ENCODE measurements at places on chromosomes 12 and 14. TPM values are rescaled to one million over a fixed set of nuclear protein-coding genes. Genes with fewer than 3 reads are reported as not detected.

SMIM41 gene
- total RNA-seq = 0.75 TPM

PMCH gene
- total RNA-seq = not detected

C1QL4 gene
- total RNA-seq = not detected

PLCZ1 gene
- not detected for total RNA-seq

IQSEC3 gene
- total RNA-seq = not detected

HSPB8 gene
- not detected for total RNA-seq

CMA1 gene
- not detected for total RNA-seq

GRCh38 chr12:41466802-41467201, 278.7 kb downstream of the PDZRN4 start:
- no peak for DNase-seq
- no peaks in the 10 kb centered on the region for H3K36me3 ChIP-seq
- peaks cover 5% of the 10 kb centered on the region for H3K4me1 ChIP-seq
- no peak overlapping the region for H3K27ac ChIP-seq
- no peaks in the 10 kb centered on the region for H3K27me3 ChIP-seq

DNA sequence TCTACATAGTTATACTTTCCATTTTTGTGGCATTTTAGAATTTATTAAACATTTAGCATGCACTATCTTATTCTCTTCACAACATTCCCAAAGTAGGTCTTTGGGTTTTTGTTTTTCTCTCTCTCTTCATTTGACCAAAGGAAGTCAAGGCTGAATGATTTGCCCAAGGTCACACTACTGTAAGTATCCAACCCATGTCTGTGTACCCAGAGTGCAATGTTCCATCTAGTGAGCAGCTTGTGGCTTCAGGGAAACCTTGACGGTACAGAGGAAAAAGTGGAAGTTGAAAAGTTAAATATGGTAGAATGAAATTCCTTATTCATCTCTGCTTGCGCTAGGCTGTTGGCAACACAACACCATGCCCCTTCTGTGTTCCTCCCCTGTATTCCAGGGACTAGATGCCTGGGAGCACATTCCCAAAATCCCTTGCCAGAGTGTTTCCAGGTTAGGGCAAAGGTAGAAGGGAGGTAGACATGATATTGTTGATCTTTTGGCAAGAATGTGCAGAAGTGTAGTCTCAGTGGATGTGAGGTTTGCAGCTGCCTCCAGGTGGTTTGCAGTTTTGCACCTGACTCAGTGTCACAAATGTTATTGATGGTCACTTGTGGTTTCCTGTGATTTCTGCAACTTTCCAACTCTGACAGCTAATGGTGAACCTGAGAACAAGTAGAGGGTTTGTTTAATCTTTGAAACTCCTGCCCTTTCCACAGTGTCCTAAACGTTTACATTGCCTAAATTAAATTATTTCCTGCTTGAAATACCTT, 196.7 kb downstream of the RMST start:
- DNase-seq = no peak
- H3K27me3 ChIP-seq = no peaks in the 10 kb centered on the region
- H3K4me1 ChIP-seq = no peaks in the 10 kb centered on the region
- H3K36me3 ChIP-seq = no peaks in the 10 kb centered on the region

GRCh38 chr14:31300296-31300695, 92.7 kb upstream of the HECTD1 start:
- H3K4me3 ChIP-seq = no peak overlapping the region
- H3K27ac ChIP-seq = no peak overlapping the region
- peaks cover 19% of the 10 kb centered on the region for H3K4me1 ChIP-seq
- DNase-seq = no peak
- H3K36me3 ChIP-seq = peaks cover 21% of the 10 kb centered on the region

GRCh38 chr12:51118706-51119105, 35.3 kb upstream of the CSRNP2 start:
- DNase-seq = no peak
- no peak overlapping the region for H3K27ac ChIP-seq
- H3K4me3 ChIP-seq = no peak overlapping the region

DNA sequence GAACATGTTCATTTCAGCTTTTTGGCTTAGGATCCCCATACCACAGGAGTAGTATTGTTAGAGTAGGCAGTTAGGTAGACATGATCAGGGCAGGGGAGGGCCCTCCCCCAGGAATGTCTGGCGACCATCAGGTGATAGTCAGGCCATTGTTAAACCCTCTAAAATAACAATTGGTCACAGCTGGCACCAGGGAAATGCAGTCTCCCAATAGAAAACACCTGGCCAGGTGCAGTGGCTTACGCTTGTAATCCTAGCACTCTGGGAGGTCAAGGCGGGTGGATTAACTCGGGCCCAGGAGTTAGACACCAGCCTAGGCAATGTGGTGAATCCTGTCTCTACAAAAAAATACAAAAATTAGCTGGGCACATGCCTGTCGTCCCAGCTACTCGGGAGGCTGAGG, 187.1 kb downstream of the MON2 start:
- H3K4me1 ChIP-seq = peaks cover 9% of the 10 kb centered on the region
- no peak for DNase-seq
- no peaks in the 10 kb centered on the region for H3K36me3 ChIP-seq
- no peaks in the 10 kb centered on the region for H3K27me3 ChIP-seq
- H3K4me3 ChIP-seq = no peak overlapping the region
- no peak overlapping the region for H3K27ac ChIP-seq

DNA sequence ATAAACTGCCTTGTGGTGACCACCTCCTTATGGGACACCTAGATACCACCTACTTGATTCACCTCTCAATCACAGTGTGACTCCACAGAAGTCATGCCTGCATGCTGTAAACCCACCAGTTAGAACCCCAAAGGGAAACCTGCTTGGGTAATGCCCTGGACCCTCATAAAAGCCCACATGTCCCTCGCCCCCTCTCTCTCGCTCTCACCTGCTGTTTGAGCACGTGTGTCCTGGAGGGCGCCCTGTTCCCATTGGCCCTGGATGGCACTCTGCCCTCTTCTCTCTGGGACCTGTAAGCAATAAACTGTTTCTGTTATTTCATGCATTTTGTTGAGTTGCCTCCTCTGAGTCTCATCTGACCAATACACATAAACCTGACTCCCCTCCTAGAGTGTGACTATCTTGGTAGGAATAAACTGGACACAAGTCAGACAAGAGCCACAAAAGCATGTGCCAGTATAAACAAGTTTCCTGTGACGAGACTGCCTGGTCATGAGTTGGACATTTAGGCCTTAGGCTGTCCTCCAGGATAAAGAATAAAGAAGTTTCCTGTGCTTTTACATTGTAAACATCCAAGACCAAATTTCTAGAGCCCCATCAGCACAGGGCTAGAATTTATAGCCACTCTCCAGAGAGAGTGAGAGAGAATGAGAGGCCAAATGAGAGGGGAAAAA, 8.6 kb downstream of the IFI27L2 start:
- no peak overlapping the region for H3K4me3 ChIP-seq
- DNase-seq = no peak
- H3K4me1 ChIP-seq = no peaks in the 10 kb centered on the region
- H3K27me3 ChIP-seq = 0 out of 2 replicates have a peak, but pooled peaks cover 4% of the 10 kb centered on the region
- no peak overlapping the region for H3K27ac ChIP-seq
- H3K36me3 ChIP-seq = no peaks in the 10 kb centered on the region

GRCh38 chr14:76599559-76600287, 161.5 kb upstream of the VASH1 start:
- H3K27me3 ChIP-seq = peaks cover 4% of the 10 kb centered on the region
- no peaks in the 10 kb centered on the region for H3K36me3 ChIP-seq
- no peak for DNase-seq
- no peak overlapping the region for H3K27ac ChIP-seq
- H3K4me3 ChIP-seq = no peak overlapping the region

GRCh38 chr12:80190001-80190400, 90.7 kb downstream of the OTOGL start:
- no peak for DNase-seq
- no peaks in the 10 kb centered on the region for H3K4me1 ChIP-seq
- no peak overlapping the region for H3K4me3 ChIP-seq
- H3K27ac ChIP-seq = no peak overlapping the region
- no peaks in the 10 kb centered on the region for H3K27me3 ChIP-seq

DNA sequence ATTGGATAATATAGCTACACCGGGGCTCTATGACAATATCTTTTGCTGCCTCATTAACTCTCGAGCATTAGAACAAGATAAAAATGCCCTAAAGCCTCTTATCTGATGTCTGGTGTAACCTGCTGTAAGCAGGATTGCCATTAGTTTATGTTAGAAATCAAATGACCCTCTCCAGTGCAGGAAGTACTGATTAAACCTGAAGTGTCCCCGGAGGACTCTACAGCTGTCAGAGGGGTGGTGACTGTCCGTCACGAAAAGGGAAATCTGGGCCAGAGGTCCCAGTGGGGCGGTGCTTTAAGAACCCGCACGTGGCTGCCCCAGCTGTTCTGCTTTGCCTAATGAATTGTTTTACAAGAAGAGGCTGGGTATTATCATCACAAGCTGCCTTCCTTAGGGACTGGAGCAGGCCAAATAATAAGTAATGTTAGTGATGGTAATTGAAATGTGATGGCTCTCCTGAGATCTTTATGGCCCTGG, 55.7 kb downstream of the LIN52 start:
- peaks cover 34% of the 10 kb centered on the region for H3K4me1 ChIP-seq
- peak; percentile 97 for DNase-seq
- no peaks in the 10 kb centered on the region for H3K27me3 ChIP-seq
- H3K4me3 ChIP-seq = peak overlapping the region; percentile 24

- no peak for DNase-seq
- no peaks in the 10 kb centered on the region for H3K27me3 ChIP-seq
- no peak overlapping the region for H3K4me3 ChIP-seq
- no peaks in the 10 kb centered on the region for H3K36me3 ChIP-seq
- no peaks in the 10 kb centered on the region for H3K4me1 ChIP-seq
- H3K27ac ChIP-seq = no peak overlapping the region
These were observed 21.3 kb downstream of the RPH3A start for GRCh38 chr12:112812600-112813406.

GRCh38 chr14:24299255-24300191, at the start of the genes DHRS1 and NOP9:
Gene DHRS1 (minus strand): TSS chr14:24299780. CDS start chr14:24299106, 674 bp downstream.
Gene NOP9 (plus strand): TSS chr14:24299850. CDS start chr14:24299955, 105 bp downstream.
- no peaks in the 10 kb centered on the region for H3K27me3 ChIP-seq
- H3K27ac ChIP-seq = no peak within 1 kb of the TSS
- DNase-seq = peak; percentile 99
- H3K36me3 ChIP-seq = peaks cover 37% of the 10 kb centered on the region
- peak within 1 kb of the TSS; percentile 84 for H3K4me3 ChIP-seq
- H3K4me1 ChIP-seq = peaks cover 34% of the 10 kb centered on the region

DNA sequence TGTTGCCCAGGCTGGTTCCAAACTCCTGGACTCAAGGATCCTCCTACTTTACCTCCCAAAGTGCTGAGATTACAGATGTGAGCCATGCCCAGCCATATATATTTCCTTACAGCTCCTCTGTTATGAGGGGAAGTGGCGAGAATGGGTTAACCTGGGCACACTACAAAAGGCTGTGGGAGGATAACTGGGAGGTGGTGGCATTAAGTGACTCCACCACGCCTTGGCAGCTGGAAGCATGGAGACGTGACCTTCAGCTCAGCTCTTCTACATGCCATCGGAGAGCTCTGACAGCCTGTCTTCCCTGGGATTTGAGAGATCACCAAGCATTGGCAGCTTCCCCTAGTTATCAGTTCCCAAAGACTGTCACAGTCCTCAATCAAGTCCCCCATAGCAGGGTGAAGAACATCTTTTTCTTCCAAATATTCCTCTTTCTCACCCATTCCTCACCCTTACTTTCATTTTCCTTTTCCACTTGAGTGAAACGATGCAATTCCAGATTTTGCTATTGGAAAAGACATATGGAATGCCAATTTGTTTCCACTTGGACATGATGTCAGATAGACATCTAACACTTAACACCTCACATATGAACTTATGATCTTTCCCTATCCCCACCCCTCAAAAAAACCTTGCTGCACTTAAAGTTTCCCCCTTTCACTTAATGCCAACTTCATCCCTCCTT, 48.5 kb downstream of the PHLDA1 start:
- H3K4me3 ChIP-seq = no peak overlapping the region
- DNase-seq = peak; percentile 9
- no peaks in the 10 kb centered on the region for H3K27me3 ChIP-seq
- no peaks in the 10 kb centered on the region for H3K36me3 ChIP-seq

- H3K27ac ChIP-seq = no peak overlapping the region
- no peak overlapping the region for H3K4me3 ChIP-seq
- no peaks in the 10 kb centered on the region for H3K27me3 ChIP-seq
- H3K4me1 ChIP-seq = no peaks in the 10 kb centered on the region
- no peaks in the 10 kb centered on the region for H3K36me3 ChIP-seq
These were observed 29.5 kb upstream of the CISTR start for GRCh38 chr12:53781228-53781801.

DNA sequence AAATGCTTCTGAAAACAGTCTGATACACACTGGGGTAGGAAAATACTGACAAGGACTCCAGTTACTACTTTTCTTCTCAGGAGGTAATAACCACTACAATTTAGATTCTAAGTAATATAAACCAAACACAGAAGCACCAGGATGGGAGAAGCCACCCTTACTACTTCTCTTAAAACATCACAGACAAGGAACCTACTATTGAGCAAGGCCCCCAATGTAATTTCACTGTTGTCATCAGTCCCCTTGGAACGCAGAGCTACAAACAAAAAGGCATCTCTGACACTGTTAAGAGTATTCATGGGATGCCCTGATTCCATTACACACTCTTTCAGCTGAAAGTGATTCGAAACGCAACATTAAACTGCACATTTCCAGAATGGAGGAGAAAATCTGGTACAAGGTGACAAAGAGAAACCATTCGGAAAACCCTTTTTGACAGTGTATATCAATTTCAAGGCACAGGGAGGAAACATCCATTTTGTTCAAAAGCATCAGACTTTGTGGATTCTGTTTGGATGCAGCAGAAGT, 185.9 kb downstream of the PPM1H start:
- no peaks in the 10 kb centered on the region for H3K27me3 ChIP-seq
- peaks cover 9% of the 10 kb centered on the region for H3K4me1 ChIP-seq
- no peak overlapping the region for H3K4me3 ChIP-seq
- H3K36me3 ChIP-seq = no peaks in the 10 kb centered on the region
- DNase-seq = no peak
- no peak overlapping the region for H3K27ac ChIP-seq

DNA sequence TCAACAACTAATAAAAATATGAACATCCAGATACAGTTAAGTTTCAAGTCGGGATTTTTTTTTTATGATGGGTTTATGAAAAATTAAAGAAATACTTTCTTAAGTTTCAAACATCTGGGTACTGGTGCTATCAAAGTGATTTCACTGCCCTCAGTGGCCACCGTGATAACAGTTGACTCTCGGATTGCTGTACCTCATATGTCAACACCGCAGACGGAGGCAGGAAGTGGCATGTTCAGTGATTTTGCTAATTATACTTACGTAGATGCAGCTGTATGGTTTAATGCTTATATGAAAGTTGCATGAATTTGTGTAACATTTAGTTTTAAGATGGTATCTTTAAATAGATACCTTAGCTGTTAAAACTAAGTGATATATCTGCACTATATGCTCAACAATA, 20.8 kb upstream of the FBLN5 start:
- no peak for DNase-seq
- no peak overlapping the region for H3K4me3 ChIP-seq
- no peaks in the 10 kb centered on the region for H3K27me3 ChIP-seq
- H3K27ac ChIP-seq = no peak overlapping the region

GRCh38 chr12:68611094-68611805, 551 bp downstream of the RAP1B start:
- peak overlapping the region; percentile 78 for H3K27ac ChIP-seq
- peak overlapping the region; percentile 96 for H3K4me3 ChIP-seq
- DNase-seq = peak; percentile 85
- no peaks in the 10 kb centered on the region for H3K27me3 ChIP-seq
